Hematopoietic multipotent progenitor cell treated with erythropoietin and hydrocortisone succinate and interleukin-3 and kit ligand, for 15 days (in vitro differentiated cells): ENCODE measurements at places on chromosomes 12 and 14.

DNA sequence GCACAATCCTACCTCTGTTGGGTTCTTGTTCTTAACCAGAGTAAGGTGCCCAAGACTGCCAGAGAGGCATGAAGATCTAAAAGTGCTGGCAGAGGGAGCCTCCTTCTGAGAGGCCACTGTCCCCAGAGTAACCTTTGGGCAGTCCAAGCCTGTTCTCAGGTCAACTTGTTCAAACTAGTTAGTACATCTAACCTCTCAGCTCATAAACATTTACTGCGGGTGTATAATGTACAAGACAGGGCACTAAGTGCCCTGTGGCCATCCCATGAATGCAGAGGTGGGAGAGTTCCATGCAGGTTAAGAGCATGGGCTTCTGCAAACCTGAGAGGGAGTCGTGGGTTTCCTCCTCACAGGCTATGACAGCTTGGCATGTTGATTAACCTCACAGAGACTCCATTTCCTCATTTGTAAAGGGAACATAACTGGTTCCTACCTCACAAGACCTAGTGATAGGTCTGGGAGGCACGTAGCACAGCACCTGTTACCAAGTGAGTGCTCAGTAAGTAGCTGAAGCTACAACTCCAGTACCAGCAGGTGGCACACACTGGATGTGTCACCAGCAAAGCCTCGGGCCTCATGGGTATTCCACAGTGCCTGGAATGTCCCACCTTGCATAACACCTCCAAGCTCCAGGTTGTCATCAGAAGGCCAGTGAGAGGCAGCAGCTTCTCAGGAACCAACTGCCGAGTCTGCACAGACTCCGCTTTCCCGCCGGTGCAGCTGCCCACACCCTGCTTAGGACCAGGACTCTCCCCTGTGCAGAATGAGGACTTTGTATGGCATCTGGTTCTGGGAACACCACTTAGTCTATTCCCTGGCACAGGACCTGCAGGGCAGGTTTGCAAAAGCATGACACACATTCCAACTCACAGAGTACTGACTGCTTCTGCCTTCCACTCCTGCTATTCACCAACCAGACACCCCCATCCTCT is 4.4 kb downstream of the VDR start:
- no peak for DNase-seq

GRCh38 chr12:53748072-53748840 is 3.5 kb downstream of the CISTR start:
- DNase-seq: no peak

GRCh38 chr14:48250575-48250974 is 575.2 kb upstream of the MDGA2 start:
- no peak for DNase-seq

DNA sequence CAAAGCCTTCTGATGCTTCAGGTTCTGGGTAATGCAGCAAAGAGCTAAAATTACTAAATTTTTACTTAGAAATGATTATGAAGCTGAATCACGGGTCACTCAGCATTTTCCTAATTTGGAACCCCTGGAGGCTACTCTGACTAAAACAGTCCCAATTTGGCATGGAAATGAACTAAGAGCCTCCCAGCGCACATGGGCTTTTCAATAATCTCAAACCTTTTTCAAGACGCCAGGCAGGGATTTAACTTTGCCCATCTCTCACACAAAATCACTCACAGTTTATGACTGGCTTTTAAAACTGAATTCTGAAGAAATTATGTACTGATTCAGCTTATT is 68.3 kb downstream of the LLPH start:
- DNase-seq: no peak

- DNase-seq: no peak
Measured at GRCh38 chr14:89521988-89522387, 105.0 kb upstream of the FOXN3 start.

- DNase-seq: no peak
Measured at GRCh38 chr14:89239023-89239422, 178.0 kb downstream of the FOXN3 start.

GRCh38 chr12:103994235-103994634 is 28.6 kb downstream of the TDG start:
- no peak for DNase-seq

- DNase-seq: no peak
Measured at GRCh38 chr14:29016050-29016900, 249.7 kb downstream of the FOXG1 start.

- DNase-seq: no peak
Measured at GRCh38 chr14:101878822-101879528, 85.4 kb upstream of the DYNC1H1 start.

DNA sequence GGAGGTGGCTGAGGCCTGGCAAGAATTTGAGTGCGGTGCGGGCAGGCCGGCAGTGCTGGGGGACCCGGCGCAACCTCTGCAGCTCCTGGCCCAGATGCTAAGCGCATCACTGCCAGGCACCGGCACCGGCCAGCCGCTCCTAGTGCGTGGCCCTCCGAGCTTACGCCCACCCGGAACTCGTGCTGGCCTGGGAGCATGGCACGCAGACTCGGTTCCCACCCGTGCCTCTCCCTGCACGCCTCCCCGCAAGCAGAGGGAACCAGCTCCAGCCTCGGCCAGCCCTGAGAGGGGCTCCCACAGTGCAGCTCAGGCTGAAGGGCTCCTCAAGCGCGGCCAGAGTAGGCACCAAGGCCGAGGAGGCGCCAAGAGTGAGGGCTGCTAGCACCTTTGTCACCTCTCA is 63.7 kb downstream of the CCDC60 start:
- DNase-seq: no peak

DNA sequence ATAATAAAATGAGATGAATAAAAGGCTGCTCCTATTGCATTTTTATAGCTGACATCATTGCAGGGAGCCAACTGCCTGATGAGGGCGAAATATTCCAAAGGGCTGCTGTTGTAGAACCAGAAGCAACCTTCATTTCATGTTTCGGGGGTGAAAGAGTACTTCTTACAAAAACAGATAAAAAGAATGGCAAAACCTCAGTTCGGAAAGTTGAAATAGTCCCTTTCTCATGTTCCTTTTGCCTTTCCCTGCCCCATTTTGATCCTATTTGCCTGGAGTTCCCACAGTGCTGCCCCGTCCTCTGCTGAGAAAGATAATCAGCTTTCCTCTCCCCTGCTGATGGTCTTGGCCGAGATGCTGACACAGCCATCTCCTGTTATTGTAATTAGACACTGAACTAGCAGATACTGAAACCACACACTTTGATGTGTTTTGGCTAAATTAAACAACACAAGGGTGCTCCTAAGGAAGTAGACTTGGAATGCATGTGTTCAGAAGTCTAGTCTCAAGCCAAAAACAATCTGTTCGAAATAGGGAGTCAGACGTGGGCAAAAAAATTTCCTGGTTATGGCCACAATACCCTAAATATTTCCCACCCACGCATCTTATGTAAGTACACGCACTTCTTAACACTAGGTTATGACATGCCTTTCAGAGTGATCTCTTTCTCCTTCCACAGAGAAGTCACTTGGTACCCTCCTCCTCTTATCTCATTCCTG is 117.2 kb downstream of the PPM1H start:
- no peak for DNase-seq
